Right renal cortex interstitium (tissue), 3 donors: ENCODE measurements at places on chromosomes 12 and 14.

DNA sequence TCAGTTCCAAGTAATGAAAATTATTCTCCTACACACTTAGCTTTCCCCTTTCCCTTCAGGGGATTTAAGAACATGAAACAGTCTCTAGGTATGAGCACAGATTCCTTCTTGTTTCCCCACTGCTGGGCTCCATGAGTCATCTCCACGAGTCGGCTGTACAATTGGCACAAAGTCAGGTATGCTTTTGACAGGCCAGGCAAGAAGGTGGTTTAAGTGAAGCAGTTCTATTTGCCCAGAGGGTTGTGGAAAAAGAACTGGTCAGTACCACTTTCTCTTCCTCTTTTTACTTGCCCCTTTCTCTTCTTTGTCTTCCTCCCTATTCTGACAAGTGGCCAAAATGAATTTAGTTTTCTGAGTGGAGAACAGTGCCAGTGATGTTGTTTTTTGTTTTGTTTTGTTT, 16.3 kb downstream of the DYNC1H1 start:
- no peak for DNase-seq

GRCh38 chr14:26032348-26032747, 565.5 kb downstream of the NOVA1 start:
- no peak for DNase-seq

- no peak for DNase-seq
Observed at GRCh38 chr12:34345801-34346200, 323.5 kb downstream of the ALG10 start.

DNA sequence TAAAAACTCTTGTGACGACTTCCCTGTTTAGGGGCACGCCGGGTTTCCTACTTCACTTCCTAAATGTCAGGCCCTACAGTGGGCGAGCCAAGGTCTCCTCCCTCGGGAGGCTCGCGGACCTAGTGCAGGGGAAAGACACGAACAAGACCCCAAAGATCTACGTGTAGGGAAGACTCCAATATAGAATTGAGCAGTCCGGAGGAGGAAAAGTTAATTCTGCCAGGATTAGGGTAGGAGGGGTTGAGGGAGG, 564 bp downstream of the ATXN3 start:
- peak; percentile 56 for DNase-seq

DNA sequence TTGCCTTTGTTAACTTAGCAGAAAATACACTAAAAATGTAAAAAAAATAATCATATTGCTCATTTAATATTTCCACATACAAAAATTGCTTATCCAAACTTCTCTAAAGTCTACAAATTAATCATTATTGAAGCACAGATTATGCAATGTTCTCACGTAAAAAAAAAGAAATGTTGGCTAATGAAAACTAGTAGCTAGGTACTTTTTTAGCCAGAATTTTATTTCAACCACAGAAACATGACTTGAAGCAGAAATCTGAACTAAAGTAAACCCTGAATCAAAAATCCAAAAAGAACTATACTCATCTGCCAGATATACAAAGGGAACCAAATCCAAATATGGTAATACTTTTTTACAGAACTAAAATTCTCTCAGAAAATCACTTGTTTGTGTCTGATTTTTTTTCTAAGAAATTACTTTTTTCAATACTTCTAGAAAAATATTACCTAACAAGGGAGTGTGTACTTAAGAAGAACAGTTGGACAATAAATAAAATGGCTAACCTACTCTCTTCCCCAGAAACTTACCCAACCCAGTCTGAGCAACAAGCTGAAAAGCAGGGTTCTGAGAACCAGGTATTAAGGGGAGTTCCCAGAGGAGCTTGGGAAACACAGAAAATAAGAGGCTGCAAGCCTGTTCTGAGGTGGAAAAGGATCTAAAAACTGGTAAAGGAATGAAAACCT, 78.4 kb upstream of the RAP1B start:
- DNase-seq, result no peak

- DNase-seq, result no peak
Observed at GRCh38 chr14:75917946-75918335, 63.9 kb downstream of the TGFB3 start.

- peak; percentile 74 for DNase-seq
Observed at GRCh38 chr12:4307593-4308333, 13.2 kb upstream of the TIGAR start.

DNA sequence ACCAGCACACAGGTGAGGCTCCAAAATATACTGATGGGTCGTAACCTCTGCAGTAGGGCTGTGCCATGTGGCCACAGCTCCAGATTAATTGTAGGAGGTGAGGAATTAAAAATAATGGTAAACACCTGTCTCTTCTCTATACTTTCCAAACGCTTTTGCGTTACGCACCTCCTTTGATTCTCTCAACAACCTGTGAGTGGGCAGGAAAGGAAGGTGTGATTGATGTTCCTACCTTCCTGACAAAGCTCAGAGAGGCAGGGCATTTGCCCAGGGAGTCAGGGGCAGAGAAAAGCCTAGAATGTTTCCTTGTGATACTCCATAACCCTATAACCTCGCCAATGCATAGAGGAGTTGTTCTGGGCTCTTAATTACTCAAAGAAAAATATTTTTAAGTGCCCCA, 124.9 kb downstream of the PRMT8 start:
- no peak for DNase-seq

DNA sequence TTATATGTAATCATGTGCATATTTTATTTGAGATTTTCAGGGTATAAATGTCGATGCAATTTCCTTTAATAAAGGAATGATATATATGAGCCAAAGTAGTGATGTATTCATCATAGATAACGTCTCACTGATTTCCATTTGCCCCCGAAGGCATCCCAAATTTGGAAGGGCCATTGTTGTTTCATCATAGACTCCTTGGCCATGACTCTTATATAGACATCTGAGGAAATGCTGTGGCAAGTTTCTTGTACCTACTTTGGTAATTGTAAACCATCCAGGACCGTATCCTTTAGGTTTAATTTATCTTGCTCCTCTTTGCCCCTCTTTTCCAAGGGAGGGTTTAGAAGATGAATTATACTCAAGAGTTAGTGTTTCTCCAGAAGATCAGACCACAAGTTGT, 84.7 kb downstream of the SAMD4A start:
- no peak for DNase-seq

DNA sequence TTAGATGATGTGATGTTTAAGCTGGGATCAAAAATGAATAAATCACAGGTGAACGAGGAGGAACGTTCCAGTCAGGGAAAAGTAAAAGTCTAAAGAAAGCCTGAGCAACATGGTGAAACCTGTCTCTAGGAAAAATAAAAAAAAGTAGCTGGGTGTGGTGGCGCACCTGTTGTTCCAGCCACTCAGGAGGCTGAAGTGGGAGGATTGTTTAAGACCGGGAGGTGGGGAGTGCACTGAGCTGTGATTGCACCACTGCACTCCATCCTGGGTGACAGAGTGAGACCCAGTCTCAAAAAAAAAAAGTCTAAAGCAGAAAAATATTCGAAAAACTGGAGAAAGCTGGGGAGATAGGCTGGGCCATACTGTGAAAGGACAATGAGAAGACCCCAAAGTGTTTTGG, 39.2 kb upstream of the SOCS2 start:
- no peak for DNase-seq

- no peak for DNase-seq
Observed at GRCh38 chr12:110183386-110183785, 59.2 kb downstream of the IFT81 start.

DNA sequence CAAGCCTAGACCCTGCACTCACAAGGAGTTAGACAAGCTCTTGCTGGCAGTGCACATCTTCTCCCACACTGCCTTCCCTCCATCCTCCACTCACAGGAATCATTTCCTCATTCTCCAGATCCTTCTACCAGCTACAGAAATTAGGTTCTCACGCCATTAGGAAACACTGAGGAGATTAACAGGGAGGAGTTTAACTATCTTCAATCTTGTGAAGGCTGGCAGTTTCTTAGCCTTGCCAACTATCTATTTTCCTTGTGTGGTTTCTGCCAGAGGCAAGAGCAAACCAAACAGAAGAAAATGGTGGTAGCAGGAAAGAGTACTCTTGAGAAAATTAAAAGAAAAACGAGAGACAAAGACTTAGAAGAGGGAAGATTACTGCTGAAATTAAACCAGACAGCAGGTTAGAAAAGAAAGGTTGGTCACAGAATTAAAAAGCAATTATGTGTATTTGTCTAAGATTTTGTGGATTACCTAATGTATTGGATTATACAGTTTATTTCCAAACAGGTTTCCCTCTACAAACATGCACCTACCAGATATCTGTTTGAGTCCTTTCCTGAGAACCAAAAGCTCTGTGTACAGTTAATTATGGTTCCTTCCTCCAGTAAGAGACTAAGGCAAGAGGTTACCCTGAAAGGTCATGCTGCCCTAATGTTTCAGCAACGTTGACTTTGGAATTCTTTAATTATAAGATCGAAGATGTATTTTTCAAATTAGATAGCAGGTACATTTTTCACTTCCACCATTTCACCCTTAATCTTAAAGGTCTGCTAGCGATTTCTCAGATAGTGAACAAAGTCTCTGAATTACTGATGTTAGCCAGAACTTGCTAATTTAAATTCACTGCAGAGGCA, 5.0 kb downstream of the RERG start:
- DNase-seq, result no peak

- DNase-seq, result no peak
Observed at GRCh38 chr12:77319166-77319565, 253.8 kb upstream of the E2F7 start.

DNA sequence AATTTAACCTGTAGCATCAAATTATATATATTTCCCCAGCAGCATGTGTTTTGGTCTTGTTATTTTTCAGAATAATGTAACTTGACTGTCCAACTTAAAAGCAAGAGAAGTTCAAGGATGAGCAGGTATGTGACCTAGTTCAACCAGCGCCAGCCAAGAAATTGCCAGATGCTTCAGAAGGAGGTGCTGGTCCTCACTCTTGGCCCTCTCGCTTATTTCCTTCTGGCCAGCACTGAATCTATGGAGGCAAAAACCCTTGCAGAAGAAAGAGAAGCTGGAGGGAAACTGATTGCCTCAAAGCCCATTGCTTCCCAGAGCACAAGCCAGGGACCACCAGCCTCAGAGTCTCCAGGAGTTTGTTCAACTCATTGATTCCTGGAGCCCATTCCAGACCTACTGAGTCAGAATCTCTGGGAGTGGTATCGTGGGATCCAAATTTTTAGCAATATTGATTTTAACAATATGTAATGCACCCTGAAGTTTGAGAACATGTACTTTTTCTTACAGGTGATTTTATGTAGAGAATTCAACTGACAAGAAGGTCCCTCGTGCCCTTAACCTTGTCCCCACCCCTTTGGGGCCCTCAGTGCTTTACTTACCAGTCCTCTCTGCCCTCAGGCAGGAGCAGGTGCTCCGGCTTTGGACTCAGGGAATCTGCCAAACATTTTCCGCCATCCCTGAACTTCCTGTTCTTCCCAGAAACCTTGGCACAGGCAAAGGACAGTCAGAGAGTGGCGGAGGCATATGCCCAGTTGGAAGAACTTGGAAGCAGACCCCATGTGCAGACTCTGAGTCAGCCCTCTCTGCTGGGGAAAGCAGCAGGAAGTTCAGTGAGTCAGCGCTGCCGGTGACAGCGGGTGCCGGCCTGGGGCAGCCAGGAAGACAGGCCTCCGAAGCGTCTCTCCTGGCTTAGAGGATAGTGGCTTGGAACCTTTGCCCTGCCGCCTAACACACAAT, 10.4 kb downstream of the BEST3 start:
- DNase-seq, result no peak

DNA sequence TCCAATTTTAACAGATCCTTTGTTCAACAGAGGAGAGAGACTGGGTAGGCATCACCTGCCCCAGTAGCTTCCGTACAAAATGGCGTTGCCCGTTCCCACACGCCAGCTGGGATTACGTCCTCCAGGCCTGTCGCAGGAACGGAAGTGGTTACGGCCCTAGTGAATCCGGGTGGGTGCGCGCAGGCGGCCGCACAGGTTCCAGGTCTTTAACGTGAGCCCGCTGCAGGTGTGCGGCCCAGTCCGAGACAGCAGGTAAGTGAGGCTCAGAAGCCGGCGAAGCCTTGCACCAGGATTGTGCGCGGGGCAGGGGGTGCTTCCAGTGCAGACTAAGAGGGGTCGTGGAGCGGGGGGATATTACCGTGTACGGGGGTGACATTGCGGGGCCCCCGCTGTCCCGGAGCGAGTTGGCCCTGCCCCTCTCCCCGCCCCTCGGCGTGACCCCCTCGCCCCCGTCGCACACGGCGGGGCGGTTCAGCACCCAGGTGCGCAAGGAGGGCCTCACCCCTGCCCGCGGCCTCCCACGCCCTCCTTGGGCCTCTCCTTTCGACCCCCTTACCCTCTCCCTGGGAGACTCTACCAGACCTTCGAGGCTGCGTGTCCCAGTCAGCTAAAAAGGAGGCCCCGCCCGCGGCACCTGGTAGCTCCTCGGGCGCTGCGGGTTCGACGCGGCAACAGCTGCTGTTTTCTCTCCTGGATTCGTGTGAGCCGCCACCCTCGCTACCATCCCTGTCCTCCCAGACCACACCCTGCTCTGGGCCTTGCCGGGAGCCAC, at the start of gene EXD2:
Gene EXD2, plus strand, starts transcription at position 159 of the 772 bp plus-strand sequence. CDS start 17,973 bp downstream, outside the sequence.
- peak; percentile 82 for DNase-seq

GRCh38 chr12:124425667-124426066, 130.8 kb downstream of the RFLNA start:
- no peak for DNase-seq

- DNase-seq, result peak; percentile 7
Observed at GRCh38 chr12:14111230-14111865, 129.9 kb upstream of the GRIN2B start.

GRCh38 chr12:52381206-52381605, 4.2 kb downstream of the KRT84 start:
- no peak for DNase-seq

GRCh38 chr14:106848330-106849121, 1322.1 kb downstream of the TMEM121 start:
- no peak for DNase-seq

DNA sequence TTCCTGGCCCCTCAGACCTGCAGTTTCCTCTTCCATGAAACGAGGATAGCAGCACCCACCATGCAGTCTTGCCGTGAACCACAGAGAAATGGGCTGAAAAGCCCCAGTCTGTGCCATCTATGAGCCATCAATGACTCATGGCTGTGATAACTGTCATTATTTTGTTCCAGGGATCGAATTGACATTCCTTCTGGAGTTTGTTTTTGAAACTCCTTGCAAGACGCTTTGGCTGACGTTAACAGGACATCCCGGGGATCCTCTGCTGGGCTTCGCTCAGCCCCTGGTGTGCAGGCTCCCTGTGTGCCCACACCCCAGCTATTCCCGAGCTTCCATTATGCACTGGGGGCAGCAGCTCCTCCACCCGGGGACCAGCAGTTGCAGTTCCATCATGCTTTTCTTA, 33.8 kb downstream of the MMAB start:
- no peak for DNase-seq

DNA sequence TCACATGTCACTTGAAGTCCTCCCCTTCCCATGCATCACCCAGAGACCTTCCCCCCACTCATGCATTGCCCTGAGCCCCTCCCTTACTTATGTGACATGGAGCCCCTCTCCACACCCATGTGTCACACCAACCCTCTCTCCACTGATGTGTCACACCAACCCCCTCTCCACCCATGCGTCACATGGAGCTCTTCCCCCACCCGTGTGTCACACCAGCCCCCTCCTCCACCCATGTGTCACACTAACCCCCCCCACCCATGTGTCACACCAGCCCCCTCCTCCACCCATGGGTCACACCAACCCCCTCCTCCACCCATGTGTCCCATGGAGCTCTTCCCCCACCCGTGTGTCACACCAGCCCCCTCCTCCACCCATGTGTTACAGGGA, 30.4 kb downstream of the RTL1 start:
- no peak for DNase-seq

- DNase-seq, result no peak
Observed at GRCh38 chr12:65511134-65511834, 232.8 kb downstream of the MSRB3 start.
